ENCODE measurements at places on chromosomes 2 and 18. TPM values are rescaled to one million over a fixed set of nuclear protein-coding genes. Genes with fewer than 3 reads are reported as not detected.

Gene CSRNP3
- 3.0 TPM for polyA plus RNA-seq

DNA sequence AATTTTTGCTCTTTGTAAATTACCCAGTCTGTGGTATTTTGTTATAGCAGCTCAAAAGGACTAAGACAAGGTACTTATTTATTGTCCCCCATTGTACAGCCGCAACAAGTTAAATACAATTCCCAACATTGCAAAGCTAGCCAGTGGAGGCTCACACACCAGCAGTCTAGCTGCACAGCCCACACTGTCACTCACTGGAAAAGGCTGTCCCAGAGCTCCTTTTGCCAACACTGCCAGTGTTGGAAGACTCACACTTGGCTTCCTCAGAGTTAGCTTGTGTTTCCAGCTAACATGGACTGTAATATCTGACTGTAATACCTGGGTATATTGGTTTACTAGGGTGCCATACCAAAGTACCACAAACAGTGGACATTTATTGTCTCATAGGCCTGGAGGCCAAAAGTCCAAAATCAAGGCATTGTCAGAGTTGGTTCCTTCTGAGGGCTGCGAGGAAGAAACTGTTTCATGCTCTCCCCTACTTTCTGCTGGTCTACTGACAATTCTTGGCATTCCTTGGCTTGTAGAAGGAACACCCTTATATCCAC, 6.6 kb upstream of the DYM start:
- H3K27ac ChIP-seq = no peak overlapping the region
- no peaks in the 10 kb centered on the region for H3K36me3 ChIP-seq
- H3K4me3 ChIP-seq = no peak overlapping the region
- H3K4me1 ChIP-seq = no peaks in the 10 kb centered on the region
- no peaks in the 10 kb centered on the region for H3K27me3 ChIP-seq
- no peak for DNase-seq

Gene NR4A2
- polyA plus RNA-seq = 5.8 TPM

DNA sequence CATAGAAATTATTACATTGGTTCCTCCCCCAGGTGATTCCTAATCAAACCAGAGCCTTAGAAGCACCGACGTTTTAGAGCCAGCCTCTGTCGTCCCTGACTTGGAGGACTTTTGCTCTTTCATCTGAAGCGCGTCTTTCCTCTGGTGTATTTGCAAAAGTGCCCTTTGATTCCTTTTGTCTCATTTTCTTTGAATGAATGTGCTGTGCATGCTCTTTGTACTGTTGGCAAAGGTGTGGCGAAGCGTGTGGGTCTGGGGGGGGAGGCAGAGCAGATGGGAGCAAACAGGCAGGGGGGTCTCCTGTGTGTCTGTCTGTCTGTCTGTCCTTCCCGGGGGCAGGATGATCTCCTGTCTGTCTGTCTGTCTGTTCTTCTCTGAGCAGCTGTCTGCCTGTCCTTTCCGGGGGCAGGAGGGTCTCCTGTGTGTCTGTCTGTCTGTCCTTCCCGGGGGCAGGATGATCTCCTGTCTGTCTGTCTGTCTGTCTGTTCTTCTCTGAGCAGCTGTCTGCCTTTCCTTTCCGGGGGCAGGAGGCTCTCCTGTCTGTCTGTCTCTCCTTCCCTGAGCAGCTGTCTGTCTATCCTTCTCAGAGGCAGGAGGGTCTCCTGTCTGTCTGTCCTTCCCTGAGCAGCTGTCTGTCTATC, 205.5 kb upstream of the MYT1L start:
- H3K4me3 ChIP-seq = no peak overlapping the region
- DNase-seq = peak; percentile 29
- H3K27me3 ChIP-seq = no peaks in the 10 kb centered on the region
- no peaks in the 10 kb centered on the region for H3K4me1 ChIP-seq
- no peak overlapping the region for H3K27ac ChIP-seq

- no peak for DNase-seq
- no peak overlapping the region for H3K4me3 ChIP-seq
- no peaks in the 10 kb centered on the region for H3K27me3 ChIP-seq
- H3K36me3 ChIP-seq = no peaks in the 10 kb centered on the region
Observed at GRCh38 chr18:8893628-8894231, 188.4 kb downstream of the MTCL1 start.

DNA sequence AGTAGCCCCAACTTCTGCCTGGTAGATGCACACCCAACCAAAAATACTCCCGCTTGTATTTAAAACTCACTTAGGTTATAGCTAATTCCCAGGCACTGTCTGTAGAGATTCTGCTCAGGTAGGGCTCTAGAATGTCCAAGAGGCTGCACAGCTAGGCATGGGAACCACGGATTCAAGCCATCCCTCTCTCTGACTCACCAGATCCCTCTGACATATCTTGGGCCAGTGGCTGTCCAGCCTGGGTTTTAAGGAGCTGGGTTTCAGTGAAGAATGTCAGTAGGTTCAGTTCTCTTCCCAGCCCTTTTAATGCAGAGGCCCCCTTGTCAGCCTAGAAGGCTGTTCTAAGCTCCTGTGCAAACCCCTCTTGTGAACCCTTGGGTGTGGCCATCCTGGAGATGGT, 15.9 kb upstream of the IL1R1 start:
- no peaks in the 10 kb centered on the region for H3K36me3 ChIP-seq
- peak overlapping the region; percentile 60 for H3K27ac ChIP-seq
- DNase-seq = no peak

Gene RNF152
- polyA plus RNA-seq = 2.0 TPM

GRCh38 chr2:240340361-240340761, 95.1 kb upstream of the GPC1 start:
- no peak overlapping the region for H3K27ac ChIP-seq
- H3K4me3 ChIP-seq = no peak overlapping the region
- no peaks in the 10 kb centered on the region for H3K36me3 ChIP-seq
- no peaks in the 10 kb centered on the region for H3K27me3 ChIP-seq
- no peak for DNase-seq
- no peaks in the 10 kb centered on the region for H3K4me1 ChIP-seq

GRCh38 chr2:43831543-43832294, 6.9 kb downstream of the ABCG5 start:
- H3K27ac ChIP-seq = no peak overlapping the region
- no peaks in the 10 kb centered on the region for H3K36me3 ChIP-seq
- no peak overlapping the region for H3K4me3 ChIP-seq
- H3K27me3 ChIP-seq = peaks cover 14% of the 10 kb centered on the region

Gene DSC1
- not detected for polyA plus RNA-seq

DNA sequence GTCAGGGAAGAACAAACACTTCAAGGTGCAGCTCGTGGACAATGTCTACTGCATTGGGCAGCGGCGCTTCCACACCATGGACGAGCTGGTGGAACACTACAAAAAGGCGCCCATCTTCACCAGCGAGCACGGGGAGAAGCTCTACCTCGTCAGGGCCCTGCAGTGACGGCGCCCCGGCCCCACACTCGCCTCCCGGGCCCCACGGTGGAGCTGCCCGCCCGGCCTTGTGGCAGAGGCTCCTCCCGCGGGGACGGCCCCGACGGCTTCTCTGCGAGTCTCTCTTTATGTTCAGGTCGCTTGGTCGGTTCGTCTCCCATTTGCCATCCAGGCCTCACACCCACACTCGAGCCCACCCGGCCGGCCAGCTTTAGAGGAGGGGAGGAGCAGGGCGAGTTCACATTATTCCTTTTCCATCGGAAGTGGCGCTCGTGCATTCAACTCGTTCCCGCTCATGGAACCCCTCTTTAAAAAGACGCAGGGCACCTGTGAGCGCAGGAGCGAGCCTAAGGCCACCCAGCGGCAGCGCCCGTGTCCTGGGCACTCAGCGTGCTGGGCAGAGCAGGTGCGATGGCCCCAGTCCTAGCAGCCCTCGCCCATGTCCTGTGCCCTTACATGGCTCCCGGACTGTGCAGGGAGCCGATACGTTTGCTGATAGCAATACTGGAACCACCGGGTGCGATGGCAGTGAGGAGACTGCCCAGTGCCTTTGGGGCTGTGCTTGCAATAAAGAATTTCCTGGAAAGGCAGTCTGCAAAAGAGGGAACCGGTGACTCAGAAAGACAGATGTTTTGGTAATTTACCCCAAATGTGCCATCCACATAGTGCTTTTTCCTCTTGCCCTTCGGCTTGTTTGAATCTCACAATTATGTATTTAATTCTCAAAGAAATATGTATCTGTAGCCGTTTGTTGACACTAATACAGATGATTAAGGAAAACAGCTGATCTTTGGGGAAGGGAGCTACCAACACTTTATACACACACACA, 148.6 kb downstream of the NCK2 start:
- DNase-seq = no peak
- no peaks in the 10 kb centered on the region for H3K36me3 ChIP-seq
- H3K4me1 ChIP-seq = no peaks in the 10 kb centered on the region
- H3K27me3 ChIP-seq = no peaks in the 10 kb centered on the region
- H3K4me3 ChIP-seq = no peak overlapping the region

GRCh38 chr2:241859436-241860183, 916 bp upstream of the PDCD1 start:
- no peaks in the 10 kb centered on the region for H3K36me3 ChIP-seq
- H3K27ac ChIP-seq = peak overlapping the region; percentile 23
- no peak for DNase-seq

DNA sequence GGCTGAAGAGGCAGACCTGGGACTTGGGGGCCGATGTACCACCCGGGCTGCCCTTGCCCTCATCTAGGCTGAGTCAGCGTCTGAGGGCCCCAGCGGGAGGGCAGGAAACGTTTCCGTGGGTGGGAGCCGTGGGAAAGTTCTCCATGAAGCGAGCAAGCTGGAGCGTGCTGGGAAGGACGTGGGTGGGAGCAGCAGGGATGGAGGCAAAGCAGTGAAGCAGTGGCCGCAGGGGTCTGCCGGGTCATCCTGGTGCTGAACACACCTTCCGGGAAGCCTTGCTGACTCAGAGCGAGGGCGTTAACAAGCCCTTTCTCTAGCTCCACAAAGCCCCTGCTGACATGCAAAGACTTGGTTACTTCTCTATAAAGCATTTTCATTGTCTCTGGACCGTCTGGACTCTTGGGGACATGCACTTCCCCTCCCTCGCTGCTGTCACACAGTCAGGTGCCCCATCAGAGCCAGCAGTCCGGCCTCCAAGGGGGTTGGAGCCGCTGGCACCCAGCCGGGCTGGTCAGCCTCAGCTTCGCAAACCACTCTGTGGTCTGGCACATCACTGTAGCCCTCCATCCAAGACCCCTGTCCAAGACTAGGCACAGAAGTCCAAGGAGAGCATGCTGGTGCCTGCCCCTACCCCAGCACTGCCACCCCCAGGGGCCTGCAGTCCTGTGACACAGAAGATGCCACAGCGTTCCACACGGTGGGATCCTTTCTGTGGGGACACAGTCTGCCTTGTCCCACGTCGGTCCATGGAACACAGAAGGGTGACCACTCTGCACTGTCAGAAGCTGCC, 115.1 kb upstream of the GPC1 start:
- peaks cover 6% of the 10 kb centered on the region for H3K4me1 ChIP-seq
- H3K27me3 ChIP-seq = no peaks in the 10 kb centered on the region
- H3K4me3 ChIP-seq = no peak overlapping the region
- H3K36me3 ChIP-seq = no peaks in the 10 kb centered on the region

- no peaks in the 10 kb centered on the region for H3K36me3 ChIP-seq
- peak; percentile 12 for DNase-seq
- no peaks in the 10 kb centered on the region for H3K27me3 ChIP-seq
- no peak overlapping the region for H3K4me3 ChIP-seq
Observed at GRCh38 chr2:62152000-62152399, 43.9 kb upstream of the B3GNT2 start.

- no peaks in the 10 kb centered on the region for H3K36me3 ChIP-seq
- no peak for DNase-seq
- no peak overlapping the region for H3K27ac ChIP-seq
- H3K27me3 ChIP-seq = no peaks in the 10 kb centered on the region
- H3K4me1 ChIP-seq = no peaks in the 10 kb centered on the region
Observed at GRCh38 chr2:71555798-71556454, 102.6 kb downstream of the DYSF start.

GRCh38 chr18:32683044-32683443, 89.8 kb downstream of the KLHL14 start:
- H3K4me1 ChIP-seq = no peaks in the 10 kb centered on the region
- H3K27ac ChIP-seq = no peak overlapping the region
- no peaks in the 10 kb centered on the region for H3K36me3 ChIP-seq

- DNase-seq = no peak
- H3K4me3 ChIP-seq = no peak overlapping the region
- H3K4me1 ChIP-seq = no peaks in the 10 kb centered on the region
- H3K27me3 ChIP-seq = no peaks in the 10 kb centered on the region
- no peaks in the 10 kb centered on the region for H3K36me3 ChIP-seq
Observed at GRCh38 chr2:120451334-120451733, 105.4 kb downstream of the INHBB start.

DNA sequence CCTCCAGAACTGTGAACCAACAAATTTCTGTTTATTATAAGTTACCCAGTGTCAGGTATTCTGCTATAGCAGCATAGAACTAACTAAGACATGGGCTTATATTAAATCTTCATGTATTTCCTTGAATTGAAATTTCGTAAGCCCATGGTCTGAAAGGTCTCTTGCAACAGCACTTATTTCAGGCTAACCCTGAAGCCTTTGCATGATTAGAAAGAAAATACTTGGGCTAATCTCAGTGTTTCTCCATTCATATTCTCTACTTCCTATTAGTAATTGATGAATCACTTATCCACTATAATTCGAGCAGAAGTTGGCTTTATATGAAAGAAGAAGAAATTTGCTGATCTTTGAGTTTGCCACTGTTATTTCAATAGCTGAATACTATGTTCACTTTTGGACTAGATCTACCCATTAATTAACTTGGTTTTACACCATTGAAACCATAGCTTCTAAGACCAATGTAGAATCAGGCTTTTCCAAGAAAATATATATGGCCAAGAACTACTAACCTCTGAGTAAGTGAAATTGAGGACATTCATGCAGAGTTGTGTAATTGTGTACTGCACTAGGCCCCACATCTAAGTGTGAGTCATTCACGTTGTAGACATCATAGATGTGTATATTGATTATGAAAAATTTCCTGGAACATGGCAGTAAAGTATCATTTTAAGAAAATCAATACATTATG, 731.6 kb downstream of the SOCS6 start:
- no peak overlapping the region for H3K27ac ChIP-seq
- no peaks in the 10 kb centered on the region for H3K4me1 ChIP-seq
- DNase-seq = no peak
- no peaks in the 10 kb centered on the region for H3K27me3 ChIP-seq
- H3K36me3 ChIP-seq = no peaks in the 10 kb centered on the region

DNA sequence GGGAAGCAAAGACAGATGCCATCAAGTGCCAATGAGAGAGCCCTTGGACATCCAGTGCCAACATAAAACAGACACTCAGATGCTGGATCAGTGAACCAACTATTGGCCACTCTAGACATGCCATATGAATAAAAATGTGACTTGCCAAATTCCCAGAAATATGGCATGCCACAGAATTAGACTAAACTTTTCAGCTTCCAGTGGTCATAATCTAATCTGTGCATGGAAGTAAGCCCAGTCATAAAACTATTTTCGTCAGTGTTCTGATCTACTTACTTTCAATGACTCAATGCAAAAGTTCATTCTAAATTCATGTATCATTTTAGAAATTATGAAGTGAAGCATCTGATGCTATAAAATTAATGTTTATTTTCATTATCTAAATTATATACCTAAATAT, 1506.2 kb upstream of the NXPH2 start:
- no peaks in the 10 kb centered on the region for H3K36me3 ChIP-seq
- no peaks in the 10 kb centered on the region for H3K27me3 ChIP-seq
- no peaks in the 10 kb centered on the region for H3K4me1 ChIP-seq
- DNase-seq = no peak
- H3K27ac ChIP-seq = no peak overlapping the region
- H3K4me3 ChIP-seq = no peak overlapping the region

GRCh38 chr18:69787825-69788547, 159.7 kb downstream of the CD226 start:
- no peak overlapping the region for H3K4me3 ChIP-seq
- DNase-seq = no peak
- H3K4me1 ChIP-seq = no peaks in the 10 kb centered on the region
- H3K36me3 ChIP-seq = no peaks in the 10 kb centered on the region
- no peak overlapping the region for H3K27ac ChIP-seq
- H3K27me3 ChIP-seq = no peaks in the 10 kb centered on the region
